Cardiac atrium fibroblast (primary cell): ENCODE measurements at places on chromosomes 13 and 19. TPM values are rescaled to one million over a fixed set of nuclear protein-coding genes. Genes with fewer than 3 reads are reported as not detected.

S1PR4 gene
- not detected in 2 replicates for total RNA-seq

CUL4A gene
- total RNA-seq, result 67.3 and 88.1 TPM in 2 replicates

FUT2 gene
- total RNA-seq, result not detected in 2 replicates

GSX1 gene
- not detected in 2 replicates for total RNA-seq

AMH gene
- total RNA-seq, result 0.32 TPM in 1 of 2 replicates, not detected in the other

GNG8 gene
- total RNA-seq, result not detected in 2 replicates

ZNF506 gene
- total RNA-seq, result 11.2 and 15.2 TPM in 2 replicates

CEACAM20 gene
- total RNA-seq, result not detected in 2 replicates

ZNF90 gene
- 0.16 TPM in 1 of 2 replicates, not detected in the other for total RNA-seq

RASIP1 gene
- 2.2 and 3.4 TPM in 2 replicates for total RNA-seq

CGB3 gene
- total RNA-seq, result not detected in 2 replicates

VMAC gene
- 3.2 and 4.7 TPM in 2 replicates for total RNA-seq

TMPRSS9 gene
- not detected in 2 replicates for total RNA-seq

TNFSF13B gene
- total RNA-seq, result 0.72 and 1.9 TPM in 2 replicates

PNMA8B gene
- 0.97 and 1.3 TPM in 2 replicates for total RNA-seq

RGCC gene
- total RNA-seq, result 2.2 and 8.3 TPM in 2 replicates

S1PR5 gene
- 0.32 and 0.36 TPM in 2 replicates for total RNA-seq

PSG4 gene
- total RNA-seq, result 0.18 and 0.49 TPM in 2 replicates

CAMSAP3 gene
- total RNA-seq, result under 0.01 TPM in 1 of 2 replicates, not detected in the other

FDX2 gene
- 8.9 and 22.2 TPM in 2 replicates for total RNA-seq

PINLYP gene
- 0.65 and 1.8 TPM in 2 replicates for total RNA-seq

FLT1 gene
- 3.6 and 5.7 TPM in 2 replicates for total RNA-seq

APC2 gene
- 0.16 TPM in 1 of 2 replicates, not detected in the other for total RNA-seq

ACP7 gene
- total RNA-seq, result not detected in 2 replicates

PARP4 gene
- total RNA-seq, result 31.4 and 40.3 TPM in 2 replicates

ZNF229 gene
- total RNA-seq, result 7.0 and 7.4 TPM in 2 replicates

SLC25A41 gene
- total RNA-seq, result not detected in 2 replicates

ASPDH gene
- total RNA-seq, result not detected in 2 replicates

SAFB gene
- total RNA-seq, result 16.6 and 28.2 TPM in 2 replicates

ZNF708 gene
- 2.3 and 3.9 TPM in 2 replicates for total RNA-seq

PRTN3 gene
- total RNA-seq, result 0.16 TPM in 1 of 2 replicates, not detected in the other

PEAK3 gene
- not detected in 2 replicates for total RNA-seq

GNA15 gene
- not detected in 2 replicates for total RNA-seq

WASF3 gene
- 13.4 and 27.1 TPM in 2 replicates for total RNA-seq

ZNF790 gene
- total RNA-seq, result 2.9 and 6.3 TPM in 2 replicates

TMEM238 gene
- not detected in 2 replicates for total RNA-seq

PRRG2 gene
- total RNA-seq, result not detected in 2 replicates

KCNRG gene
- total RNA-seq, result 0.49 TPM in 1 of 2 replicates, not detected in the other

CGB5 gene
- total RNA-seq, result not detected in 2 replicates
